ENCODE measurements at places on chromosomes 12 and 14.

DNA sequence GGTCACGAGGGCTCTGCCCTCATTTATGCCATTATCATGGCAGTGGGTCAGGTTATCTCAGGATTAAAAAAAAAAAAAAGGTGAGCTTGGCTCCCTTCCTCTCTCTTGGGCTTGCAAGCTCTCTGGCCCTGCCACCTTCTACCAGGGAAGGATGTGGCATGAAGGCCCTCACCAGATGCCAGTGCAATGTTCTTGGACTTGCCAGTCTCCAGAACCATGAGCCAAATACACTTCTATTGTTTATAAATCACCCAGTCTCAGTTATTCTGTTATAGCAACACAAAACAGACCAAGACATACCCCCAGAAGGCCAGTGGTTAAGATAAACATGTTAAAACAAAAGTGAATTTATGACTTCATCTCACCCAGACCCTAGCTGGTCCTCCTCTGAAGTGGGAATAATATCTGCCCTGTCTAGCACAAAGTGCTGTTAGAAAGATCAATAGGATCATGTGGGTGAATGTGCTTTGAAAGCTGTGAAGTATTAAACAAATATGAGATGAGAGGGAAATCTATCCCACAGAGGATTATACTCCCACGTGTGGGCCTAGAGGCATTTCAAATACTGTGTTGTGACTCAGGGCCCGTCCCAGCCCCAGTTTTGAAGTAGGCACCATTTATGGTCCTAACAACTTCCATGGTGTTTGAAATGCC lies 88.6 kb downstream of the NINJ2 start:
- no peak for DNase-seq

- DNase-seq: no peak
These were observed 43.2 kb downstream of the SLC5A8 start for GRCh38 chr12:101166866-101167265.

GRCh38 chr12:114406316-114406983 lies 506 bp upstream of the TBX5 start:
- no peak for DNase-seq

- peak; percentile 10 for DNase-seq
These were observed 11.0 kb upstream of the ANKLE2 start for GRCh38 chr12:132772606-132773005.

GRCh38 chr14:36363704-36364103 lies 43.3 kb upstream of the MBIP start:
- no peak for DNase-seq

GRCh38 chr14:87863047-87863446 lies 129.9 kb downstream of the GALC start:
- DNase-seq: no peak

DNA sequence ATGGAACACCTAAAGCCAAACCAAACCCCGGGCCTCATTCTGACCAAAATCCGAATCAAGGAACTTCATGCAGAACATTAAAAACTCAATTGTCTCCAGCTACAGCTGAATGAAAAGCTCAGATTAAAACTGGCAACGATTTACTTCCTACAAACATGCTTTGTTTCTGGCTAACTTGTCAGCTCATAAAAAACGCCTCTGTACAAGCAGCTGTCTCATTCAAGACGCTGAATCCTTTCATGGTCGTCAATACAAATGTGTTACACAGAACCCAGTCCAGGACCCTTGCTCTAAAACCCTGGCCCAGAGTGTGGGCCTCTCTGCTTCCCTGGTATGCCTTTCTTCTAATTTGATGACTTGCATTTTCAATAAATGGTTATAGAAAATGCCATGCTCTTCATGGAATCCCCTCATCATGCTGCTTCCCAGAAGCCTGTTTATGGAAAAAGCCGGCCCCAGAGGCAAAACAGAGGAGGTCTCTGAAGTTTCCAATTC lies 183.1 kb downstream of the PHLDA1 start:
- no peak for DNase-seq

GRCh38 chr12:131409211-131409610 lies 301.7 kb upstream of the SFSWAP start:
- DNase-seq: no peak

DNA sequence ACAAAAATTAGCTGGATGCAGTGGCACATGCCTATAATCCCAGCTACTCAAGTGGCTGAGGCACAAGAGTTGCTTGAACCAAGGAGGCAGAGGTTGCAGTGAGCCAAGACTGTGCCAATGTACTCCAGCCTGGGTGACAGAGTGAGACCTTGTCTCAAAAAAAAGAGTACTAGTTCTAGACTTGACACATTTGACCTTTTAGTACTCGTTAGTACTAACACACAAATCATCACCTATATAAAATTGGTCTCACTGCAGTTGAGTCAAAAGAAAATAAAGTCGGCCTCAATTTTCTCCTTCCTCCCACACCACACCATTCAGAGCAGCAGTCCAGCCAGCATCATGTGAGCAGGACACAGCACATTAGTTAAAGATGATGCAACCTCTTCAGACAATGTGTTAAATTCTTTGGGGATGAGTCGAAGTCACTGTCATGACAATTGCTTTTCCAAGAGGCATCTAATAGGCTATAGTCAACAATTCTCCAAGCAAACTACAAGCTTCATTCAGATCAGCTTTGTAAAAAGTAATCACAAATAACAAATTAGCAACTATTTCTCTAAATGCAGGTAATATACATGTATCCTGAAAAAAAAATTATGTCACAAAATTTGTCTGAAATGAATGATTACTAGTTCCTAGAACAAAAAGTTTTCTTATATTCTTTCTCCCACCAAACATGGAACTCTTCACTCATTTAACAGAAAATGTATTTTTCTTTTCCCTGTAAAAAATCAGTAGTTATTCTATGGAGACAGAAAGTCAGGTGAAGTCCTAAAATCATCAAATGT lies 55.6 kb downstream of the CLIP1 start:
- DNase-seq: no peak

- DNase-seq: no peak
These were observed 73.8 kb upstream of the ARID2 start for GRCh38 chr12:45655743-45656142.

DNA sequence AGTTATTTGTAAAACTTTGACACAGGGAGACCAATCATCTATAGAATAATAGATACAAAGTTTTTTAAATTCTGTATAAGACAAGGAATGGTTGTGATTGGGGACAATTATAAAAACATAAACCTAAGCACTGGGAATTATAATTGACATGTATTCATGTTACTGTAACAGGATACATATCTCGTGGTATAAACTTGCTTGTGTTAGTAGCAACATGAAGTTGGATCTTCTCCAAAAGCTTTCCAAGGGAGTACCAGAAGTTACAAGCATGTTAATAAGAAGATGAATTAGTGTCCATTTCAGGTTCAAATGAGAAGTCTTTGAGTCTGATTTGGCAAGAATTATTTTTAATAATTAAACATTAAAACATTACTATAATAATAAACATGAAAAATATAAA lies 42.2 kb downstream of the CDKL1 start:
- no peak for DNase-seq

DNA sequence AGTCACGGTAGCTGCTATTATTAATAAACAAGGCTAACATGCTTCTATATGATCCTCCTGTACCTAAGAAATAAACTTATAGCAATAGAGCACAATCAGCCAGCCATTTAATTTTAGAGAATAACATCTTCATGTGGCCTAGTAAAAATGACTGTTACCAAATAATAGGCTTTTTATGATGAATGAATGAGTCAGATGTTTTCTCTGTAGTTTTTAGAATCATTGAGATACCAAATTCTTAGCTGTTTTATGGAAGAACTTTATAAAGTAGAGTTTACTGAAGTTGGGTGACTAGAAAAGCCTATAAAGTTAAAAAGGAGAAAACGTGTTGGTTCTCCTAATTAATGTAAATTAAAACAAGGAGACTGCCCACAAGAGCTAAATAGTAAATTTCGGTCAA lies 40.7 kb downstream of the WNK1 start:
- no peak for DNase-seq

- DNase-seq: no peak
These were observed 21.7 kb downstream of the PPFIBP1 start for GRCh38 chr12:27545665-27546064.

Data from CD4-positive, alpha-beta T cell treated with Interleukin-1 beta for 1 hour (primary cell).